Hepatocyte (in vitro differentiated cells): ENCODE measurements at places on chromosomes 6 and 20. TPM values are rescaled to one million over a fixed set of nuclear protein-coding genes. Genes with fewer than 3 reads are reported as not detected.

Gene STMN3
- total RNA-seq: 13.2 and 14.4 TPM in 2 replicates

DNA sequence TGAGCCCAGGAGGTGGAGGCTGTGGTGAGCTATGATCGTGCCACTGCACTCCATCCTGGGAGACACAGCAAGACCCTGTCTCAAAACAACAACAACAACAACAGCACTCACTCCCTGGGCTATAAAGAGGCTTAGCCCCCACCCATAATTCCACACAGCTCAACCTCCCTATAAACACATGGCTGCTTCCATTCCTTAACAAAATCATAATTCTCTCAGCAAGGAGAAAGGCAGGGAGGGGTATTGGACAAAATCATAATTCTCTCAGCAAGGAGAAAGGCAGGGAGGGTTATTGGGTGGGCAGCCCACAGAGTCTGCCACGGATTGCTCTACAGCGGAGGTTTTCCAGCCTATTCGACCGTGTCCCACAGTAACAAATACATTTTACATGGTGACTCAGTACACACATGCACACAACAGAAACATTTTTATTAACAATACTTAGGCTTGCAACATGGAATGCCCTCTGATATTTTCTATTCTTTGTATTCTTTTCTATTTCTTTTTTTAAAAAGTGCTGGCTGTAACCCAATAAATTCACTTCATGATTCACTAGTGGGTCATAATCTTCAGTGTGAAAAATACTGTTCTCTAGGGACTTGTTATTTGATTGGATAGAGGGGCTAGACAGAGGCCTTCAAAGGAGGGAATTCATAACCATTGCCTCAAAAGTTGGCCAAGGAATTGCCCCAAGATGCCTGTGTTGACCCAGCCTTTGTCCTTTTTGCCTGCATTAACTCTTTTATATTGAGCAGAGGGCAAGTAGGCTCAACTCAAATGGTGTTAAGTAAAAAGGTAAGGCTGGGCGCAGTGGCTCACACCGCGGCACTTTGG lies 50.6 kb upstream of the ZMYND8 start:
- H3K27ac ChIP-seq: no peak overlapping the region
- no peaks in the 10 kb centered on the region for H3K4me1 ChIP-seq

DNA sequence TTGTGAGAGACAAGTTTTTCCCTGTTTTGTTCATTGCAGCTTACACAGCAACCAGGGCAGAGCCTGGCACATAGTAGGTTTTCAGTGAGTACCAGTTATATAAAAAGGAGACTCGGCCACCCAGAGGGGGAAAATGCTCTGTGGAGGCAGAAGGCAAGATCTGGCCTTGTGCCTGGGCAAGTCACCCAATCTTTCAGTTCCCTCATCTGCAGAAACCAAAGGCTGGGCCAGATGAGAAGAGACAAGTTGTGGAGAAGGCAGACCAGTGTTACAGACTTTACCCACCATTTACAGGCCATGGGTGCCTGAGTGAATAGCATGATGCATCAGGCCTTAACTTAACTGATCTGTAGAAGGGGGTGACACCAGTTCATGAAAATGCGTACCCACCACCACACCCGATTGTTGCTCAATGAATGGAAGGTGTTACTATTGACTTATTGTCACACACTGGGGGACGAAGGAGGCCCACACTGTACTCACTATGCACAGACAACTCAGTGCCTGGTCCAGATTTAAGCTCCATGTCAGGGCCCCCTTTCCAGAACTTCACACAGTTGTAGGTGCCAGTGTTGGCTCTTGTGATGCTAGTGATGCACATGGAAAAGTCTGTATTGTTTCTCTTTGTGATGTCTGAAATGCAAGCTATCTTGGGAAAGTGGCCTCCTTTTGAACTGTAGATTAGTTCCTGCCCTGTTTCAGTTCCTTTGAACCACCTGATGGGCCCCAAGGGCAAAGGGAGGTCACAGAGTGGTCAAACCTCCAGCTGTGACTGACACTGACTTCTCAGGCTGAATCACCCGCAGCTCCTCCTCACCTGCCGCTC lies 64.3 kb upstream of the SIRPG start:
- no peaks in the 10 kb centered on the region for H3K4me1 ChIP-seq
- no peak overlapping the region for H3K27ac ChIP-seq
- DNase-seq: no peak
- H3K36me3 ChIP-seq: no peaks in the 10 kb centered on the region
- peaks cover 6% of the 10 kb centered on the region for H3K27me3 ChIP-seq
- H3K4me3 ChIP-seq: no peak overlapping the region

- H3K4me1 ChIP-seq: no peaks in the 10 kb centered on the region
- no peaks in the 10 kb centered on the region for H3K27me3 ChIP-seq
- H3K36me3 ChIP-seq: no peaks in the 10 kb centered on the region
- no peak overlapping the region for H3K27ac ChIP-seq
- H3K4me3 ChIP-seq: no peak overlapping the region
These were observed 45.4 kb upstream of the DTNBP1 start for GRCh38 chr6:15708231-15708630.

DNA sequence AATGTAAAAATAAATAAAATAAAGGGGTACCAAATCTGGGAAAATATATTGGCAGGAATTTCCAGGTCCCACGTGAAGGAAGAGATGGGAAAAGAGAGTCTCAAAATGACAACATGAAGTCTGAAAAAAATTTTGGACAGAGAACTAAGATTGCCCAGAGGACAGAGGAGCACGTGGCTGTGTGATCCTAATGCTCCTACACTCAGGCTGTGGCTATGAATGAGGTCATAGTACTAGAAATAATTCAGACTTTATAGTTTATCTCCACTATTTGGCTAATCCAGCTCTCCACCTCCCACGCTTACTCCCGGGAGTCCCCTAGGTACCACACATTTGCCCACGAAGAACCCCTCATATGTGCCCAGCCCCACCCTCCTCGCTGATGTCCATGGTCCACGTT lies 42.8 kb upstream of the STMND1 start:
- no peak overlapping the region for H3K27ac ChIP-seq
- no peak overlapping the region for H3K4me3 ChIP-seq
- H3K27me3 ChIP-seq: no peaks in the 10 kb centered on the region
- H3K36me3 ChIP-seq: no peaks in the 10 kb centered on the region
- H3K4me1 ChIP-seq: no peaks in the 10 kb centered on the region
